Activated CD4-positive, alpha-beta T cell treated with anti-CD3 and anti-CD28 coated beads for 36 hours (primary cell): ENCODE measurements at places on chromosomes 13 and 19. TPM values are rescaled to one million over a fixed set of nuclear protein-coding genes. Genes with fewer than 3 reads are reported as not detected.

Gene HSD17B14
- total RNA-seq: 0.21 TPM

Gene NKPD1
- total RNA-seq: 0.11 TPM

Gene MOB3A
- total RNA-seq: 148 TPM

Gene TGFBR3L
- 3.2 TPM for total RNA-seq

Gene SYT3
- total RNA-seq: 0.16 TPM

Gene SPC24
- total RNA-seq: 72.2 TPM

Gene RNASEH2A
- 51.1 TPM for total RNA-seq

Gene CLPTM1
- total RNA-seq: 44.1 TPM

Gene PSG11
- not detected for total RNA-seq

Gene CCDC70
- not detected for total RNA-seq

Gene SERP2
- 0.98 TPM for total RNA-seq

Gene FFAR1
- 0.23 TPM for total RNA-seq

DNA sequence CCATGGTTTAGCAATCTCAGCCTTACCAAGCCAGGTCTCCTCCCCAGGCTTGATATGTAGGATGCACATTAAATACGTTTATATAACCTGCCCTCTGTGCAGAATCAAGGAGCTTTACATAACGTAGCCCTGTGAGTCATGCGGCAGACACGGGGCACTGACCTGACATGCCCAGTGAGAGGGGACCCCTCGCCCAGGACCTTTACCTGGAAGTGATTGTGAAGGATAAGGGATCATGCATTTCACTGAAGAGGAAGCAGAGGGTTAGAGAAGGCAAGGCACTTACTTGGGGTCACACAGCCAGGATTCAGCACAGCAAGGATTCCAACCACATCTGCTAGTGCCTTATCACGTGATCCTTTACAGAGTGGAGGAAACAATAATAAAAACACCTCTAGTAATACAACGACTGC, 18.9 kb upstream of the FOSB start:
- H3K27ac ChIP-seq: peak overlapping the region; percentile 28
- peak overlapping the region; percentile 95 for H3K4me3 ChIP-seq
- no peak for DNase-seq
- H3K4me1 ChIP-seq: peaks cover 43% of the 10 kb centered on the region

DNA sequence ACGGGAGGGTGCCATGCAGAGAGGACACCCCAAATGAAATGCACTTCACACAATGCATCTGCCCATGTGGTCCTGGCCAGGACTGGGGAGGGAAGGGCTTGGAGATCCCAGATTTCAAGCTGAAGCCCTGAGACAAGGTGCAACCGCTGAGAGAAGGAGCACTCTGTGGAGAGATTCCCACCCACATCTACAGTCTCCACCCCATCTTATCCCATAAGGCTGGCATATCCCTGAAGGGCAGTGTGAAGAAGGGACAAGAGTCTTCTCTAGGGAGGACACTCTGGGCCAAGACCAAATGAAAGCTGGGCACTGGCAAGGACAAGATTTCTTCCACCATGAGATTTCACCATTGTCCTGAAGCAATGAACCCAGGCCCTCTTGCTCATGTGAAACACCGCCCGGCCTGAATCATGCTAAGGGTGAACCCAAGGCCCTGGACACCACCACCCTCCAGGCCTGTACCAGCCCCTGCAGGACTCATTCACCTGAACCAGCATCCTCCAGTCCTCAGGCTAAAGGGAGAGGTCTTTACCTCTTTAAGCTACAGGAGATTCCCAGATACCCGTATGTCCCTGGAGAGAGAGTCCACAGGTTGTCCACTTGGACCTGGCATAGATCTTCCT, 20.5 kb downstream of the CEACAM4 start:
- no peaks in the 10 kb centered on the region for H3K27me3 ChIP-seq
- DNase-seq: no peak
- no peak overlapping the region for H3K27ac ChIP-seq
- no peaks in the 10 kb centered on the region for H3K4me1 ChIP-seq

DNA sequence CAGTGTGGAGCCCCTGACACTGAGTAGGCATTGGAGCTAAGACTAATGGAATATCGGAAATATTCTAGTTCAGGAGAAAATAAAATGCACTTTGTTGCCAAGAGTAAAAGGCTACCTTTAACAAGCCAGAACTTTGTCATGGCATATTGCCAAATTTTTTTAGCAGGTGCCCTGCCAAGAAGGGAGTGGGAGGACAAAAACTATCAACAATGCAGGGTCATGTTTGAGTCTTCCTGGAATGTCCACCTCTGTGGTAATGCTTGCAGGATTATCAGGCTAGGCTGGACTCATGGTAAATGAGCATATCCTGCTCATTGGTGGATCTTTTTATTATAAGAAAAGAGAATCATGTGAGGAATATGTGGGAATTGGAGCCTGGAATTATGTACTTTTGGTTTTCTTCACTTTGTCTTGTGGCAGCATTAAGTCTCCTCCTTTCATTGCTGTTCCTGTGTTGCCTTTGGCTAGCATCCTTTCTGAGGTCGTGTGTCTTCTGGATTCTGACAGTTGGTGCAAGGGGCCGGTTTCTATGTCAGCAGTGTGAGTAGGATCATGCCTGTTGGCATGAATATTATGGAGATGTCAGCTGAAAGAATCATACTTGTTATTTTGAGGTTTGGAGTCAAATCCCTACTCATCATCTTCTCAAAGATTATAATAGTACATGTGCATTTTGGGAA, 122.9 kb upstream of the SPRY2 start:
- H3K4me3 ChIP-seq: no peak overlapping the region
- H3K27ac ChIP-seq: no peak overlapping the region
- H3K36me3 ChIP-seq: no peaks in the 10 kb centered on the region

- peaks cover 42% of the 10 kb centered on the region for H3K36me3 ChIP-seq
- no peaks in the 10 kb centered on the region for H3K27me3 ChIP-seq
- H3K4me1 ChIP-seq: peaks cover 9% of the 10 kb centered on the region
- no peak overlapping the region for H3K27ac ChIP-seq
- DNase-seq: peak; percentile 12
- H3K4me3 ChIP-seq: no peak overlapping the region
These were observed 77.8 kb downstream of the TUBGCP3 start for GRCh38 chr13:112510002-112510780.

DNA sequence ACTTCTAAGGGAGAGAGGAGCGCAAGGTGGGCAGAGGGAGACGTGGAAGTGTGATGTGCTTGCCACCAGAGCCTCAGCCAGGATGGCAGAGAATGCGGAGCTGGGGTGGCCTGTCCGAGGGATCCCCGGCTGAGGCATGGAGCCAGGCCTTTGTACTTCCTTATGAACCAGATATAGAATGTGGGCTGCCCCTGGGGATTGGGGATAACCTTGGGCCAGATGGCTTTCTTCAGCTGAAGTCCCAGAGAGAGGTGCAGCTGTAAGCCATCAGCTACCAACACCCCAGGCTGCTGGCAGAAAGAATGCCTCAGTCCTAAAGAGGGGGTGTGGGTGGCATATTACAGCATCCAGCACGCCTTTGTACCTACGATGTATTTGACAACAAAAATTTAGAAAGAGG, 25.5 kb upstream of the FBXO17 start:
- DNase-seq: no peak
- H3K4me1 ChIP-seq: no peaks in the 10 kb centered on the region
- peaks cover 12% of the 10 kb centered on the region for H3K27me3 ChIP-seq
- no peak overlapping the region for H3K4me3 ChIP-seq
- no peaks in the 10 kb centered on the region for H3K36me3 ChIP-seq

DNA sequence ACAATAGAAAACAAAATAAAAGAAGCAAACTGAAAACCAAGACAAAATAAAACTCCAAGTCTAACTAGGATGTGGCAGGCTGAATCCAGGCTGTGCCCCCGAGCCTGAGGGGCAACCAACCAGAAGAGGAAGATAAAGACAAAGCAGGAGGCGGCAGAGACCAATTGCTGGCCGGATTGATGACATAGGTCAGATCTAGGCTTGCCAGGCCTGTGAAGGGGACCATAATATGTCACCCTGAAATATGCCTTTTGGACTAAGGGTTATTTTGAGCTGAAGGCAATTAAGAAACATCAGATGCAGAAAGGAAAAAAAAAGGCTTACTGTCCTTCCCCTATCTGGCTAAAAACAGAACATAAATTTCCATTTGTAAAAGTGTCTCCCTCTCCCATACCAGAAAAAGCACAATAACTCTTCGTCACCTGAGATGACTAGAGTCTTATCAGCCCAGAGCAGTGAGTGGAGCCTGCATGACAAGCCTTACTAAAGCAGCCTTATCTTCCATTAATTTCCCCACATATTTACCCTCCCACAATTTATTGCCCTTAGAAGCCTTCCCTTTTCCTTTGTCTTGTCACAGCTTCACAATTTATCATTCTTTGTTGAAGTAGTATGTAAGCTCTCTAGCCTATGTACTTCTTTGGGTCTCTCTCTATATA, 22.8 kb downstream of the ATP8A2 start:
- no peaks in the 10 kb centered on the region for H3K36me3 ChIP-seq
- DNase-seq: no peak
- H3K4me3 ChIP-seq: no peak overlapping the region
- H3K27me3 ChIP-seq: peaks cover 9% of the 10 kb centered on the region
- H3K4me1 ChIP-seq: no peaks in the 10 kb centered on the region

GRCh38 chr13:29855784-29856183, 5.4 kb upstream of the UBL3 start:
- no peak overlapping the region for H3K4me3 ChIP-seq
- no peak overlapping the region for H3K27ac ChIP-seq
- H3K36me3 ChIP-seq: no peaks in the 10 kb centered on the region
- peaks cover 40% of the 10 kb centered on the region for H3K4me1 ChIP-seq
- no peak for DNase-seq
- no peaks in the 10 kb centered on the region for H3K27me3 ChIP-seq

GRCh38 chr19:7729831-7730285, 2.1 kb downstream of the CLEC4G start:
- H3K4me3 ChIP-seq: no peak overlapping the region
- no peaks in the 10 kb centered on the region for H3K36me3 ChIP-seq
- DNase-seq: peak; percentile 24
- peaks cover 11% of the 10 kb centered on the region for H3K4me1 ChIP-seq

DNA sequence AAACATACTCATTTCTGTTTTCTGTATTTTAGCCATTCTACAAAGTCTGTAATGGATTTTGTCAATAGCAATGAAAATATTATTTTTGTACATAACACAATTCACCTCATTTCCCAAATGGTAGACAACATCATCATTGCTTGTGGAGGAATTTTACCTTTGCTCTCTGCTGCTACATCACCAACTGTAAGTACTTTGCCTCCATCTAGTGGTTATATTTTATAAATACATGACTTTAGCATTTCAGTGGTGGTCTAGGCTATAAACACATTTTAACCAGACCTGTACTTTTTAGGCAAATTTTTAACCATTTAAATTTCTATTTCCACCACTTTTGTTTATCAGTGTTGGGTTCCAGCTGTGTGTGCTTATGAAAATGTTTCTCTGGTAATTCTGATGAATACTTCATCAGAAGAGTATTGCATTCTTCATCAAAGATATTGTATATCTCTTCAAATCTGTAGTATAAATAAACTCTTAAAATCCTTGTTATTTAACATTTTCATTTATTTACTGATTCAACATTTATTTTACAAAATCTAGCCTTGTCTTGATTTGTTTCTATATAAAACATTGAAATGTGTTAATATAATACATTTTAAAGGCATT, 222.4 kb downstream of the NBEA start:
- no peak overlapping the region for H3K4me3 ChIP-seq
- DNase-seq: no peak
- H3K4me1 ChIP-seq: peaks cover 7% of the 10 kb centered on the region
- no peaks in the 10 kb centered on the region for H3K36me3 ChIP-seq
- no peaks in the 10 kb centered on the region for H3K27me3 ChIP-seq
- H3K27ac ChIP-seq: no peak overlapping the region

GRCh38 chr13:25971459-25972145, 80.2 kb downstream of the SHISA2 start:
- no peak overlapping the region for H3K4me3 ChIP-seq
- no peaks in the 10 kb centered on the region for H3K36me3 ChIP-seq
- no peak overlapping the region for H3K27ac ChIP-seq
- H3K4me1 ChIP-seq: peaks cover 33% of the 10 kb centered on the region
- no peaks in the 10 kb centered on the region for H3K27me3 ChIP-seq
- DNase-seq: peak; percentile 61

DNA sequence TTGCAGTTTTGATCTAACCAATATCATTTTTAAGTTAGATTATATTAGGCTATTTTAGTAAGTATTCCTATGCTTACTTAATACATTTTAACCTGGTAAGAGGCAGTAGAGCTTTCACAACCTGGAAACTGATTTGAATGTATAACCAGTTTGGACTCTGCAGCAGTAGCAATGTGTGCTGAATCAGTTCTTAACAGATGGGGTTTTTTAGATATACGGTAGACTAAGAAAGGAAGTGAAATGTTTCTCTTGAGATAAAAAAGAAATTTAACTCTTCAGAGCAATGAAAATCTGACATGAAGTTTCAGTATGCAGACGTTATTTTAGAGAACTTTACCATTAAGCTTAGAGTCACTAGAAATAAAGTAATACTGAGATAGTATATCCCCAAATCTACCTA, 2.7 kb downstream of the NBEA start:
- H3K36me3 ChIP-seq: no peaks in the 10 kb centered on the region
- DNase-seq: no peak
- H3K27me3 ChIP-seq: peaks cover 27% of the 10 kb centered on the region
- H3K4me1 ChIP-seq: peaks cover 22% of the 10 kb centered on the region
- no peak overlapping the region for H3K4me3 ChIP-seq

GRCh38 chr13:32278426-32278825, 36.7 kb downstream of the ZAR1L start:
- H3K4me3 ChIP-seq: no peak overlapping the region
- H3K27ac ChIP-seq: no peak overlapping the region
- H3K27me3 ChIP-seq: no peaks in the 10 kb centered on the region
- no peak for DNase-seq

DNA sequence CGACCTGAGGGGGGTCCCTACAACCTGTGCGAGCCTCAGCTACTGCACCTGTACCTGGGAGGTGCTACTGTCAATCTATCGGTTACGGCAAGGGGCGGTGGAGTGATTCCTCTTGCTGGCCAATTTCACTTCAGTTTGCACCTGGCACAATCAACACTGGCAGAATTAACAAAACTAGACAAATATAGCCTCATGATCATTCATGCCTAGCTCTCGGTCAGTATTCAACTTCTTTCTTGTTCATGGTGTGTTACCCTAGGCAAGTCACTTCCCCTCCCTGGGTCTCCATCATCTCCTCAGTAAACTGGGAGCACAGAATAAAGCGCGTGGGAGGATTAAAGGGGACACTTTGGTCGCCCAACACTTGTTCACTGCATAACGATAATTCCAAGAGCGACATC, 618 bp downstream of the HAUS8 start:
- peaks cover 38% of the 10 kb centered on the region for H3K36me3 ChIP-seq
- peaks cover 54% of the 10 kb centered on the region for H3K4me1 ChIP-seq
- peak overlapping the region; percentile 98 for H3K27ac ChIP-seq
- DNase-seq: no peak
- H3K4me3 ChIP-seq: peak overlapping the region; percentile 99
- H3K27me3 ChIP-seq: no peaks in the 10 kb centered on the region

- H3K27ac ChIP-seq: no peak overlapping the region
- no peak for DNase-seq
- no peaks in the 10 kb centered on the region for H3K27me3 ChIP-seq
- peaks cover 33% of the 10 kb centered on the region for H3K36me3 ChIP-seq
- H3K4me1 ChIP-seq: no peaks in the 10 kb centered on the region
- no peak overlapping the region for H3K4me3 ChIP-seq
These were observed 128.9 kb downstream of the RNF17 start for GRCh38 chr13:24892829-24893228.

GRCh38 chr19:45311621-45312020, 11.1 kb downstream of the CKM start:
- no peak overlapping the region for H3K27ac ChIP-seq
- no peak for DNase-seq
- peaks cover 15% of the 10 kb centered on the region for H3K27me3 ChIP-seq

GRCh38 chr19:36009220-36009619, 607 bp upstream of the SYNE4 start:
- peaks cover 5% of the 10 kb centered on the region for H3K36me3 ChIP-seq
- no peaks in the 10 kb centered on the region for H3K27me3 ChIP-seq
- H3K27ac ChIP-seq: no peak overlapping the region
- peak overlapping the region; percentile 35 for H3K4me3 ChIP-seq
- peak; percentile 73 for DNase-seq
